ENCODE measurements at places on chromosomes 7 and 10. TPM values are rescaled to one million over a fixed set of nuclear protein-coding genes. Genes with fewer than 3 reads are reported as not detected.
A peak's percentile ranks its signal among the peaks of the same experiment; 100 is the strongest.

GRCh38 chr10:123213192-123213591 lies 59.0 kb downstream of the BUB3 start:
- no peak for DNase-seq

PAPOLB gene
- 0.42 TPM for total RNA-seq

DNA sequence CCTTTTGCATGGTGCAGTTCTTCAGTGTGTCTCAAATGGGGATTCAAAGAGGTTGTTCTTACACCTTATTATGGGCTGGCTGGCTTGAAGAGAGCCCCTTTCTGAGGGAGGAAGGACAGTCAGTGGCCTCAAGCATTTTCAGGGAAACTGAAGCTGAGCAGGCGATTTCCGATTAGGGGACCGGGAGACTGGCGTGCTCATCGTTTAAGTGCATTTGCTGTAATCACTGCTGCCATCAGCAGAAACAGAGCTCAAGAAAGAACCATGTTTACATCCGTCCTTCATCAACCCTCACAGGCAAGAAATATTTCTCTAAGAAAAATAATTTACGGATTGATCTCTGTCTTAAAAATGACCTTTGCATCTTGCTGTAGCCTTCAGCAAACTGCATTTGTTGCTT lies 32.2 kb downstream of the DNAJB6 start:
- no peak for DNase-seq

GRCh38 chr10:86817246-86817645 lies 60.8 kb downstream of the BMPR1A start:
- no peak for DNase-seq

- DNase-seq: no peak
Measured at GRCh38 chr7:93203496-93203895, 22.8 kb downstream of the HEPACAM2 start.

ZNF746 gene
- total RNA-seq: 28.7 TPM

- no peak for DNase-seq
Measured at GRCh38 chr7:155278921-155279320, 18.8 kb upstream of the INSIG1 start.

- DNase-seq: no peak
Measured at GRCh38 chr7:23966941-23967340, 256.9 kb downstream of the STK31 start.

CLEC5A gene
- 0.66 TPM for total RNA-seq

TMEM176A gene
- 11.6 TPM for total RNA-seq

- no peak for DNase-seq
Measured at GRCh38 chr10:63919575-63920279, 398.5 kb downstream of the REEP3 start.

DNA sequence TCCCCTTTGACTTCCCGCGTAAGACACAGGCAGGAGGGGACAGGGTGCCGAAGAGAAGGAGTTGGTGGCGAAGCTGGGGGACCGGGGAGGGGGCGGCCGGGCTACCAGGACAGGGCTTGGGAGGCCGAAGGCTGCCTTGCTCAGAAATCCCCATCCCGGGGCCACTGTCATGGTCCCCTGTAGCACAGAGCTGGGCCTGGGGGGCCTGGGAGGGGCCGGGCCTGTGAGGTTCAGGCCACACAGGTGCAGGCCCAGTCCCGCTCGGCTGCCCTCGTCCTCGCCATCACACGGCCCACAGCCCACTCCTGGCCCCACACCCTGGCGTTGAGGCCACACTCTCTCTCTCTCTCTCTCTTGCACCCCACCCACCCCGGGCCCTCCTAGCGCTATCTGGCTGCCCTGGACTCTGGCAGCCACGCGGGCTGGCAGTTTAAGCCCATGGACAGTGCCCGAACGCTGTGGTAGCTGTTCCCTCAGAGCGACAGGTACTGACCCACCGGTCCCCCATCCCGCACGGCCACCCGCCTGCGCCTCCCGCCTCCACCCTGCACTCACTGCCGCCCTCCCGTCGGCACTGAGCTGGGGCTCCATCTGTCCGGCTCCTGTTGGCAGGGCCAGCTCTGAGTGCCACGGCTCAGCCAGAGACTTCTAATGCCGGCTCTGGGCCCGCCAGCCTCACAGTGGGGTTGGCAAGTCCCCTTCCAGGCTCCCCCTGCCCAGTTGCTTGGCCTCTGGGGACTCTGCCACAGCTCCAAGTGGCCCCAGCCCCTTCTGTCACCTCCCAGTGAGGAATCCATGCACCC lies 28.0 kb downstream of the TTYH3 start:
- DNase-seq: no peak

DNA sequence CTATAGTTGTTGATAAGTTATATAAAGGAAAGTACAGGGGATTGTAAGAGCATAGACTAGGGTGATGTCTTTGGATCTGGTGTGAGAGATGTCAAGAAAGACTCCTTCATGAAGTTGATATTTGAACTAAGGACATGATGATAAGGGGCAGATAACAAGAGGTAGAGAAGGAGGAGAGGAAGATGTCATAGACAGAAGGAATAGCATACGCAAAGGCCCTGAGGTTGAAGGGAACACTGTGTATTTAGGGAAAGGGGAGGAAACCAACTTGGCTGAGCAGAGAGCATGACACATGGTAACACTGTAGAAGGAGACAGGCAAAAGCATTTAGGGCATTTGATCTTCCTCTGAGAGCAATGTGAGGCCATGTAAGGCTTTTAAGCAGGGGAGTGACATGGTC lies 170.8 kb downstream of the CHN2 start:
- no peak for DNase-seq

DNA sequence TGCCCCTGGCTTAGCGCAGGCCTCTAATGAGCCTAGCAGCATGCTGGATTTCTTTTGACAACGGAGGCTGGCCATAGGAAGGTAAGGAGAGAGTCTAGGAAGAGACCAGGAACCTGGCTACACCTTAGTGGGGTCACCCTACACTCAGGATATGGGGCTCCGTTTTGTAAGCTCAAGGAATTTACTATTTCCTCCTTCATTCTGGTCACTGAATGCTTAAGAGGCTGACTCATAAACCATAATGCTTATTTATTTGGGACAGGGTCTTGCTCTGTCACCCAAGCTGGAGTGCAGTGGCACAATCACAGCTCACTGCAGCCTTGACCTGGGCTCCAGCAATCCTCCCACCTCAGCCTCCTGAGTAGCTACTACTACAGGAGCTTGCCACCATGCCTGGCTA lies 38.4 kb downstream of the CARD11 start:
- DNase-seq: no peak

CALHM1 gene
- total RNA-seq: not detected

- DNase-seq: no peak
Measured at GRCh38 chr10:11586170-11586569, 25.3 kb downstream of the USP6NL start.

CPA2 gene
- total RNA-seq: not detected

GRCh38 chr7:95808396-95808795 lies 36.0 kb downstream of the DYNC1I1 start:
- DNase-seq: no peak

VPS37D gene
- total RNA-seq: 2.5 TPM

DNA sequence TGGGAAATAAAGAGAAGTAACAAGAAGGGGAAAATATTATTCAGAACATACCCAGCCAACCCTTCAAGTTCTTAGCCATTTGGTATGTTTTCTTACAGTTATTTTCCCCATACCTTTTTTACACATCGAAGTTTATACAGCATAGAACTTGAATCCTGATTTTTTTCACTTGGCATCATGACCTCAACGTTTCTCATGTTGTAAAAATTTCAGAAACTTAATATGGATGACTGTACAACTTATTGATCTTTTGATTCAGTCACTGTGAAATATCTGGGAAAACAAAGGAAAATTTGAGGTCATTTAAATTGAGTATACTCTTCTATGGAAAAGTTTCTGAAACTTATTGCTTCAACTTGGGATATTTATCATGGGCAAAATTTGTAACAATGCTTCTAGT lies 103.6 kb upstream of the FAM171A1 start:
- DNase-seq: no peak

GRCh38 chr10:90998733-90999511 lies 78.0 kb upstream of the ANKRD1 start:
- DNase-seq: no peak

DNA sequence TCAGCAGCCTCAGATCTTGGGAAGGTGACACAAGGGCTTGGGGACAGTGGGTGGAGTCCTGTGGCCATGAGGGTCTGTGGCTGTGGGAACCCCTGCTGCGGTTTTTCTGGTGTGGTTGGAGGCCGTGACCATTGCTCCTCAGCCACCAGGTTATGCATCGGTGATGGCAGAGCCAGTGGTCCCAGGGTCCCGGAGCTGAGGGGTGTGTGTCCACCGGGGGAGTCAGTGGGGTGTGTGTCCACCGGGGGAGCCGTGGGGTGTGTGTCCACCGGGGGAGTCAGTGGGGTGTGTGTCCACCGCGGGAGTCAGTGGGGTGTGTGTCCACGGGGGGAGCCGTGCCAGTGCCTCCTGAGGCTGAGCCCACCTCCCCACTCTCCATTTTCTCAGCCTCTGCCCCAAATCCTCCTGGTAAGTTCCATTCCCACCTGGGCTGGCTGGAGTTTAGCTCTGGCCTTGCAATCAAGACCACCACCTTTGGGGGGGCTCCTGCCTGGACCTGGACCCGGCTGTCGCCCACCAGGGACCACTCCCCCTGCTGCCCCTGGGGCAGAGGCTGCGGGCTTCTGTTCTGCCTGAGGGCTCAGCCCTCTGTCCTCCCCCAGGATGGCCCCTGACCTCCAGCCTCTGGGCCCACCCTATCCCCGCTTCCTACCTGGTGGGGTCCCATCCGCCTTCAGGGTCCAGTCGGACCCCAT lies 143.5 kb downstream of the ELFN1 start:
- DNase-seq: peak; percentile 81

DNA sequence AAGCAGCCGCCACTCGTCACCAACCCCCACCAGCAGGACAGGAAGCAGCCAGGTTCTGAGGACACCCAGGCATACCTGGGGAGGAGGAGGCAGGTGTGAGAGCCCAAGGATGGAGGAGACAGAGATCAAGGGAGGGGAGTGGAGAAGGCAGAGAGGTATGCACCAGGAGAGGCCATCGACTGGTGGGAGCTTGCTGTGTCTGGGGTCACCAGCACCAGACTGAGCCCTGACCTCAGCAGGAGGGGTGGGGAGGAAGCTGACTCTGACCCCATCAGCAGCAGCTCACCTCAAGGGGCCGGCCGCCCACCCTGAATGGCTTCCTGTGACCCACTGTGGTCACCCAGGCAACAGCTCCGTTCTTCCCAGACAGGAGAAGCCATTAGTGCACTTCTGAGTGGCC lies 7.8 kb downstream of the VIPR2 start:
- DNase-seq: no peak

DLX5 gene
- total RNA-seq: 0.17 TPM

GRCh38 chr10:61244261-61244775 lies 208.9 kb downstream of the TMEM26 start:
- DNase-seq: no peak

PTEN gene
- 117 TPM for total RNA-seq

GJD4 gene
- not detected for total RNA-seq
